Frontal cortex (tissue), 4 donors: ENCODE measurements at places on chromosomes 1 and 21. TPM values are rescaled to one million over a fixed set of nuclear protein-coding genes. Genes with fewer than 3 reads are reported as not detected.

CCDC30 gene
- 11.8 TPM for total RNA-seq

ZNF593OS gene
- total RNA-seq: not detected

OPRD1 gene
- 0.82 TPM for total RNA-seq

DNA sequence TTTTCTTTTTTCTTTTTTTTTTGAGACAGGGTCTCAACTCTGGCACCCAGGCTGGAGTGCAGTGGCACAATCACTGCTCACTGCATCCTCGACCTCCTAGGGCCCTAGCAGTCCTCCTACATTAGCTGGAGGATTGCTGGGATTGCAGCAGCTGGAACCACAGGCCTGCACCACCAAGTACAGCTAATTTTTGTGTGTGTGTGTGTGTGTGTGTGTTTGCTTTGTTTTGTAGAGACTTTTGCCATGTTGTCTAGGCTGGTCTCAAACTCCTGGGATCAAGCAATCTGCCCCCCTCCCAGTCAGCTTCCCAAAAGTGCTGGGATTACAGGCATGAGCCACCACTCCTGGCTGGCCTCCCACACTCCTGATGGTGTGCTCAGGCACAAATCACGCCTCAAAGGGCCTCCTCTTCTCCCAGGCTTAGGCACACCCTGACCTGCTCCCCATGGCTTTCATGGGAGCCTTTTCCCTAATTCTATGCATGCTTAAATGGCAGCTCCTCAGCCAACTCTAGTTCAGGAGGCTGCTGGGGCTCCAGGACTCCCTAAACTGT, 9.4 kb downstream of the FAM229A start:
- DNase-seq: no peak

SPRR1A gene
- total RNA-seq: not detected

C1orf116 gene
- total RNA-seq: not detected

DNA sequence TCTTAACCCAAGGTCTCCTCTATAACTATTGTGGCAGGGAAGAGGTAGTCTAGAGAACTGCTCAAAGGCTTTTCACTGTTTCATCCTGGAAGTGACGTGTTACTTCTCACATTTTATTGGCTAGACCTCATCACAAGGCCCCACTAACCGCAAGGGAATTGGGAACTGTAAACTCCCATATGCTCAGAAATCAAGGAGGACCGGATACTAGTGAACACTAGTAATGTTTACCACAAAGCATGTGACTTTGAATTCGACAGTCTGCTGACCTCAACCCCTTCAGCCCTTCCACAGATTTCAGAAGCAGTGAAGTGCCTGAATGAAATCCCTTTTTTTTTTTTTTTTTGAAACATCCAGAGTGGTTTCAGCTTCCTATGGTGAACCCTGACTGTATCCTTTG, 3.4 kb upstream of the EEIG2 start:
- DNase-seq: no peak

NLRP3 gene
- total RNA-seq: 0.82 TPM

DNA sequence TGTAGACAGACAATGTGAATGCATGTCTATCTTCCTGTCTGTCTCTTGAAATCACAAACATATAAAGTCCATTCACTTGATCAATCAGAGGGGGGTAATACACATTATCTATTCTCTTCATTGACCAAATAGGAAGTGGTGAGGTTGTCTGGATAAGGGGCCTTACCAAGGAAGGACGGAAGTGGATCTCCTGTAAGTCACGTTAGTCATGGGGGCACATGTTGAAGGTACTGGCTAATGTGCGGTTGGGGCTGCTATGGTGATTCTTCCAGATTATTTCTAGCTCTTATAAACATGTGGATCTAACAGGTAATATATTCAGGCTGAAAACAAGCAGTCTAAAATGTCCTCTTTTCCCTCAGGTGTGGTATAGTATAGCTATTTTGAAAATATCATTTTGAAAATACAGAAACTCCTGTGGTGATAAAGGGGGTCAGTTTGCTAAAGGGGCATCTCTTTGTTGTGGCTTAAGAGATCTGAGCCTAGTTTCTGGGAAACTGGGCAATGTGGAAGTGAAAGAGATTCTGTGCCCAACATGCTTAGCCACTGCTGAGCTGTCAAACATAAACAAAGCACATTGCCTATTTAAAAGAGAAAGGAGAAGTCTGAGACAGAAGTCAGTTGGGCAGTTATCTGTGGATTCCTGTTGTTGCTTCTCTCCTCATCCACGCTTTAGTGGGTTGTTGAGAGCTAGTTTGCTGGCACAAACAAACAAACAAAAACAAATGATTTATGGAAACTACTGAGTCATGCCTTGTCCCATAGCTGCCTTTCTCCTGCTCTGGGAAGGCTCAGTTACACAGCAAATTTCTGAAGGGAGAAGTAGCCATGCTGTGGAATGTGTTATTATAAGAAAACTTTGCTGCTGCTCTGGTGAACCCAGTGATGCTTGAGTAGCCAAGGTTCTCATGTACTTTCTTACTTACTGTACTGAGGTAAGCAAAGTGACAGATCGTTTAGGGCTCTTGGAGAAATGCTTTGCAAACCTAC, 166.9 kb downstream of the HLX start:
- DNase-seq: no peak

C1orf21 gene
- 24.9 TPM for total RNA-seq

OLIG2 gene
- total RNA-seq: 14.7 TPM

HSD3B2 gene
- total RNA-seq: not detected

GRCh38 chr1:204278251-204278650, 64.5 kb upstream of the GOLT1A start:
- DNase-seq: no peak

GRCh38 chr1:10979483-10979920, 33.0 kb upstream of the TARDBP start:
- DNase-seq: peak; percentile 65

KISS1 gene
- total RNA-seq: not detected

- DNase-seq: no peak
These were observed 33.7 kb downstream of the RTCA start for GRCh38 chr1:100299521-100300222.

DCST2 gene
- total RNA-seq: under 0.01 TPM

FCRL5 gene
- total RNA-seq: not detected

DNA sequence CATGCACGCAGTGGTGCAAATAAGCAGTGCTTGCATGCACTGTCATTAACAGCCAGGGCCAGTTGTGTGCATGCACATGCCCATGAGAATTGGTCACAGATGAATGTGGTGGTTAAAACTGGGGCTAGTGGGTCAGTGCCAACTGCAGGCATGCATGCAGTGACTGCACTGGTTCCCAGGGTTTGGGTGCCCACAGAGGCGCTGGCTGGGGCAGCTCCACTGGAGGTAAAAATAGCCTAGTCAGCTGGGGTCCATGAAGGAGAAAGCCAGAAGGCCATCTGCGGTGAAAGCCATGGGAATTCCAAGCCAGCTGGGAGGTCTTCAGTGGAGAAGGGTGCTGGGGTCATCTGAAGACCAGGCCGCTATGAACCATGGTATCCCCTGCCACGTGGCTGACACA, 70.2 kb downstream of the SLC5A9 start:
- no peak for DNase-seq

OR2T35 gene
- under 0.01 TPM for total RNA-seq

GRCh38 chr1:244254467-244254866, 197.2 kb downstream of the ADSS2 start:
- DNase-seq: no peak

- DNase-seq: no peak
These were observed 975 bp upstream of the MNDA start for GRCh38 chr1:158830074-158830677.

- DNase-seq: no peak
These were observed 56.1 kb downstream of the GADD45A start for GRCh38 chr1:67741121-67741520.

DNA sequence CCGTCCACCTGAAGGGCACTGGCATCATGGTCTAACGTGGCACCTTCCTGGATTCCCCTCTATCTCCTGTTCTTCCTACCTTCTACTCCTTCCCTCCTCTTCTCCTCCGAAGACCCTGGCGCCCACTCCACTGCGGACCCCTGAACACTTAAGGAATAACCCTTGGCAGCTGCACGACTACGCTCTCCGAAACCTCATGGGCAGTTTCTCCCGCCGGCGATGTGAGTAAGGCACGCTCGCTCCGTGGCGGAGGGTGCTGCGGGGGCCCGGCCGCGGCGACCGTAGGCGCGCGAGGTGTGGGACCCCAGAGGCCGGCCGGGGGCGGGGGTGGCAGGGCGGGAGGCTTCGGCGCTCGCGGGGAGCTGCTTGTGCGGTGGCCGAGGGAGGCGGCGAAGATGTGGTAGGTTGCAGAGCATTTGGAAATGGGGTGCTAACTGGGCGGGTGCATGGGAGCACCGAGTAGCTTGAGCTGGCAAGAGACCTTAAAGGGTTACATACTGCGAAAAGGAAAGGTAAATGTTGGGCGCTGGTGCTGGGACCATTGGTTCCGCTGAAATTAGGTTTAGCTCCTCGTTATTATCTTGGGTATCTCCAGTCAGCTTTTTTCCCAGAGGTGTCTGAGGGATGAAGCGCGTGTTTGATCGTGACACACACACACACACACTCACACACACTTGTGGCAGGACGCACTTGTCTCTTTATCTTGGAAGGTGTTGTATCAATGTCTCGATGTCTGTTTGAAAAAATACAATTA, 876 bp downstream of the LRRC7 start:
- peak; percentile 26 for DNase-seq

GRCh38 chr1:107047602-107048001, 8.9 kb upstream of the PRMT6 start:
- DNase-seq: no peak

DNA sequence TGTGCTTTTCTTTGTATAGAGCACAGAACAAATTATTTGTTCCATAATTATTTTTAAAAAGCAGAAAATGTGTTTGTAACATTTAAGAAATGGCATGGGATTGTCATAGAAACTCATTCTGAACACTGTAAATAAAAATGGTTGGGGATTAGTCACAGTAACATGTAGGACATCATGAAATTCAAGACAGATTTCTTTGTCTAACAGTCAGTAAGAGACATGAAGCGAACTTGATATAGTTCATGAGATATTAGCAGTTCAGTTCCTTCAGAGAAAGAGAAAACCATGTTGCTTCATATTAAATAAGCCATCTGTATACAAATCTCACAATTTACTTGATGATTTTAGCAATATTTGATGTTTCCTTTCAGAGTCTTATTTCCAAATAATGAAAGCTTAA, 19.7 kb downstream of the NFIA start:
- DNase-seq: no peak

DNA sequence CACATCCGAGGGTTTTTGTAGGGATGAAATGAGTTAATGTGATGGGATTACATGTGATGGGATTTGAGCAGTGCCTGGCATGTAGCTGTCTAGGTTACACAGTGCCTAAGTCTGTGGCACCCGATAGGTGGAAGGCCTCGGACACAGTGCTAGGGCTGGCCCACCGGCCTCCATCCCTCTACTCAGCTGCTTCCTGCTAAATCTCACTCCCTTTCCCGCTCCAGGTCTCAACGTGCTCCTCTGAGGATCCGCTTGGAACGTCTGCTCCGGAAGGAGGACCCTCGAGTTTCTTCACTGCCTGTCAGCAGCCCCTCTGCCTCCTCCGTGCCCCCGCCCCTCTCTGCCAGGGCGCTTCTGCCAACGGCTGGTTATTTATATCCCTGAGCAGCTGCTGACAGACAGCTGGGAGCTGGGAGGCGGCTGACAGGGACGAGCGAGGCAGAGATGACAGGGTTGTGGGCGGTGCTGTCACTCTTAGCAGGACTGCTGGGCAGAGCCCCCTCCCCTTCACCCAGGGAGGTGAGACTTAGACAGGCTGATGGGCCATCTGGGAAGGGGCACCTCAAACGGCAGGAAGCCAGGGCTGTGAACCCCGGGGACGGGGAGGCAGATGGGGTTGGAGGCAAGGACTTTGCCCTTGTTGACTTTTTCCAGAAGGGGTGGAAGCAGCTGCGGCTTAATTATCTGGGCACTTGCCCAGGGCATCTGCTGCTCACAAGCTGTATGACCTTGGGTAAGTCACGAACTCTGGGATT, 26.6 kb upstream of the LRRN2 start:
- DNase-seq: peak; percentile 41

GRCh38 chr21:44305691-44306090, 5.8 kb downstream of the PFKL start:
- DNase-seq: no peak

GRCh38 chr1:18148461-18148860, 40.9 kb downstream of the IGSF21 start:
- DNase-seq: no peak

- DNase-seq: no peak
These were observed 35.8 kb downstream of the GREM2 start for GRCh38 chr1:240575981-240576662.

DNA sequence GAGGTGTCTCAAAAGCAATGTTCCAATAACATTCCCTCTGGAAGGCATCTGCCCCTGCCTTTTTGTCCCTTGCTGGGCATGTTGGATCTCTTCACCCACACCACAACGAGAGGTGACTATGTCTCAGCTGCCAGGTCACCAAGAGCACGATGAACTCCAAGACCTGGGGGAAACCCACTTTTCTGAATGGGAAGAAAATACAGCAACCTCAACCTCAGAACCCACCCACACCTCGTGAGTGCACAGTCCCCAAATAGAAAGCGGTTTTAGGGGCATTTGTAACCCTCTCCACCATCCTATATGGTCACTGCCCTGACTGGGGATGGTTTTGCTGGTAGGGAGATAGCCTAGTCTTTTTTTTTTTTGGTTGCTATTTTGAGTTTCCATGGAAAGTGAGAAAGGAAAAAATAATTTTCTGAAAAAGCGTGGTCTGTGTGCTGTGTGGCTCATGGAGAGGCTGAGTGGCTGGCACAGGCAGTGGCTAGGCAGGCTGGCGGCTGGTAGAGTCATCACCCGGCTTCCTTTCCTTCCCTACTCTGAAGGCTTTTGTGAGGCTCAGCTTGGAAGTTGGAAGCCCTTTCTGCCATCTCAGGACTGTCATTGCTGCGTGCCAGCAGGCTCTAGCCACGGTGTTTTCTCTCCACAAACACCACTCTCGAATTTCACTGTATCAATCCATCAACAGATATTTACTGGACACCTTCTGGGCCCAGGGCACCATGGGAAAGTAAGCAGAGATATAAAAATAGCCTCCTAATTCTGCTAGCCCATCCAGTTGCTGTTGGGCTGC, 15.8 kb downstream of the TSPAN2 start:
- no peak for DNase-seq

DNA sequence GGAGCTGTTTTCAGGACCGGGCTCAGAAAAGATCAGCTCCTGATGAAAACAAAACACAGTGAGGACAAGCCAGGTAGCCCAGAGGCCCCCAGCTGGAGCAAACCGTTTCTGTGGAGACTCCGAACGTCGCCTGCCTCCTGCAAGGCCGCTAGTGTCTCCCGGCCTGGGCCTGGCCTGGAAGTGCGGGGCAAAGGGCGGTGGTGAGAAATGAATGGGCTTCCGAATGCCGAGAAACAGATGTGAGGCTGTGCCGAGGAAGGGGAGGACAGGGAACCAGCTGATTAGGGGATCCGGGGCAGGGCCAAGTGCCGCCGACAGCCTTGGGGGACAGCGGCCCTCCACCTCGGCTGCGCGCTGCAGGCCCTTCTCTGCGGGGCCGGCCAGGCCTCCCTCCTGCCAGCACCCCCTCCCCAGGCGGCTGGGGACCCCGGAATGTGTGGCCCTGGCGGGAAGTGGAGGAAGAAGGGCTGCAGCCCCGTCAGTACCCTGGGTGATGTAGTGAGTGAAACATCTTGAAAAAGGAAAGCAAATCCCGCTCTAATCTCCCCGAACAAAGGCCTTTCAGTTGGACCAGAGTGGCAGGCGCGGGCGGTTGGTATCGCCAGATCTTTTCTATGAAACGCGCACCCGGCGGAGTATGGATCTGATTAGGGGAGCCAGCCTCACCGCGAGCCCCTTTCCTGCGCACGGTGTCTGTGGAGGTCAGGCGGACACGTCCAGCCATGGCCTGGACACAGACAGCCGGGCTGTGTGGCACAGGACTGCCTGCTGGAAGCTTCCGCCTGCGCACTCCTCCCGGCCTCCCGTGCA, 52.6 kb downstream of the PRDM16 start:
- no peak for DNase-seq
